ENCODE measurements at places on chromosomes 1 and 21.

- DNase-seq = no peak
These were observed 42.4 kb downstream of the DOP1B start for GRCh38 chr21:36199021-36199420.

DNA sequence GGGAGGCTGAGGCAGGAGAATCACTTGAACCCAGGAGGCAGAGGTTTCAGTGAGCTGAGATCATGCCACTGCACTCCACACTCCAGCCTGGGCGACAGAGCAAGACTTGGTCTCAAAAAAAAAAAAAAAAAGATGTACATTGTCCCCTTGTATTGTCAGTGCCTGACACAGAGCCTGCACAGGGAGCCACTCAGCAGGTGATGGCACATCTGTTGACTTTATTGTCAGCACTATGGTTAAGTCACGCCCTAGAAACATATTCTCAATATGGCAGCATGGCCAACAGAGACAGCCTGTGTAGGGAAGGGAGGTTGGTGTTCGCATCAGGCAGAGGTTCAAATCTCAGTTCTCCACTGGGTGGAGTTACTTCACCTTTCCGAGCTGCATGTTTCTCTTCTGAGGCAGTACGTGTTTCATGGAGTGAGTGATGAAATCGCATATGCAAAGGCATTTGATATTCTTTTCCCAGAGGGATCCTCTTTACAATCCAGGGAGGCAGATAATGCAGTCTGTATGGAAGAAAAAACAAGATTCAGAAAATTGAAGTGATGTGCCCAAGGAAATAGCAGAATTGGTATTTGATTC is 20.6 kb downstream of the LAMC2 start:
- DNase-seq = no peak

GRCh38 chr1:36351227-36351977 is 28.0 kb upstream of the EVA1B start:
- DNase-seq = no peak

DNA sequence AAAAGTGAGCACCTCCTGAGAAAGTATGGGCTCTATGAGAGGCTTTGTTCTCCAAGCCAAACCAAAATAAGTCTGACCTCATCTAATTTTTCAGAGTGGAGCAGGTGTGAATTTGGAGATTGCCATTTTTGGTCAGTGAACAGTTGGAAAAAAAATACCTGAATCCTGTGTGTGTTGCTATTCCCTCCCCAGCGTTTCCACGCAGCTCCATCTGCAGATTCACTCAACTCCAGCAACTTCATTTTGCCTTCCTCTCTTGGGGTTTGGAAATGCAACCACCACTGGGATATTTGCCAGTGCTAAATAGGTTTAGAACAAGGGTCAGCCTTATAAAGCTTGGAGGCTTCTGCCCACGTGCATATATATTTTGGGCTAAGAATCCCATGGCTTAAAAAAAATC is 11.2 kb downstream of the CASQ2 start:
- DNase-seq = no peak

- no peak for DNase-seq
These were observed 49.1 kb upstream of the SERBP1 start for GRCh38 chr1:67479146-67479891.

GRCh38 chr1:206506405-206507283 is 687 bp upstream of the RASSF5 start:
- peak; percentile 52 for DNase-seq

DNA sequence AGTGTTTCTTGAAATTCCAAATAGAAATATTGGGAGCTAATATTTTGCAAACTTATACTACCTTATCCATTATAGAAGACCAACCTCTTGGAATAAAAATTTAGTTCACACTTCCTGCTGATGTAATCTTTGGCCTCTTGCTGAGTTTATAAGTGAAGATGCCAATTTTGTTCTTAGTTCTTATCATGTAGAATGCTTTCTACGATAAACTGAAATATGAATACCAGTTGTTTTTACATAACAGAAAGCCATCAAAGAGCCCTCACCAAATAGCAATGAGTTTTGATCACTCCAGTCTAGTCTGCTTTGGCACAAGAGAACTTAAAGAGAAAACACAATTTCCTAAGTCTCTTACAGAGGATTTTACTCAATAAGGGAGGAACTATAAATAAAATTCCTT is 89.5 kb downstream of the DENND1B start:
- no peak for DNase-seq

DNA sequence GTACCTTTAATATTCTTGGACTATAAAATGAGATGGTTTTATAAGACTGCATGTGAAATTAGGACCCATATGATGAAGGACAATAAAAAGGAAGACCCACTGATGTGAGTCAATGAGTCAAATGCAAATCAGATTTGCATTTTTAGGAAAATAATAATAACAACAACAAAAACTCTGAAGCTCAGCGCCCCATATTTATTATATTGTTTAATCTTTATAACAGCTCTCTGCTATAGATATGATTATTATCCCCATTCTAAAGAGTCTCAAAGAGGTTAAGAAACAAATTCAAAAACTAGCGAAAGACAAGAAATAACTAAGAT is 850 bp upstream of the SELL start:
- no peak for DNase-seq

DNA sequence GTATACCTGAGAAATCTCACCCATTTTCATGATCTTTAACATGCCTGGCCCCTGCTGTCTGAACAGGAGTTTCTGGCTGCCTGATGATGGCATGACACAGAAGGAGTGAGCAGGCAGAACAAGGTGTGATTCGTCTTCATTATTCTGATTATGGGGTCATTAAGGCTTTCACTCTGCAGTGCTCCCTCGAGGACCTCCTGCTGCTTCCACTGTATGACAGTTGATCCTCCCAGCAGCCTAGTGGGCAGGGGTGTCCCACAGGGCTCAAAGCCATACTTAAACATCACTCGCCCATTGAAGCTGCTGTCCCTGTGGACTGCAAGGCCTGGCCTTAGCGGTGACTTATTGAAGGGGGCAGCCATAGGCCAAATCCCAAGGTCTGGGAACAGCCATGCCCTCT is 12.7 kb upstream of the PARS2 start:
- DNase-seq = no peak

GRCh38 chr1:203028067-203028783 is 1.9 kb downstream of the PPFIA4 start:
- DNase-seq = no peak

DNA sequence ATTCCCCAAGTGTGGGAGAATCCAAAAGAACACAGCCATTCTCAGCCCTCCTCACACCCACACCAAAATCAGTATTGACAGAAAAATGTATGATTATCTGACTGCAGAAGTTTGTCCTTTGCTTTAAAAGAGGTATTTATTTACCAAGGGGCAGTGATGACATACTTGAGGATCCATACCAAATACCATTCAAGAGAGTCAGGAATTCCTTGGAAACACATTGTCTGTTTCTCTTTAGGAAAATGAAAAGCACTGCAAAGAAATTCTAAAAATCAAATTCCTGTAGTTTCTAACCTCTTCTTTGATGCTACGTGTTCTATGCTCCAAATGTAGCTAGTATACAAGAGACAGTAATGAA is 509.6 kb upstream of the CXADR start:
- no peak for DNase-seq

DNA sequence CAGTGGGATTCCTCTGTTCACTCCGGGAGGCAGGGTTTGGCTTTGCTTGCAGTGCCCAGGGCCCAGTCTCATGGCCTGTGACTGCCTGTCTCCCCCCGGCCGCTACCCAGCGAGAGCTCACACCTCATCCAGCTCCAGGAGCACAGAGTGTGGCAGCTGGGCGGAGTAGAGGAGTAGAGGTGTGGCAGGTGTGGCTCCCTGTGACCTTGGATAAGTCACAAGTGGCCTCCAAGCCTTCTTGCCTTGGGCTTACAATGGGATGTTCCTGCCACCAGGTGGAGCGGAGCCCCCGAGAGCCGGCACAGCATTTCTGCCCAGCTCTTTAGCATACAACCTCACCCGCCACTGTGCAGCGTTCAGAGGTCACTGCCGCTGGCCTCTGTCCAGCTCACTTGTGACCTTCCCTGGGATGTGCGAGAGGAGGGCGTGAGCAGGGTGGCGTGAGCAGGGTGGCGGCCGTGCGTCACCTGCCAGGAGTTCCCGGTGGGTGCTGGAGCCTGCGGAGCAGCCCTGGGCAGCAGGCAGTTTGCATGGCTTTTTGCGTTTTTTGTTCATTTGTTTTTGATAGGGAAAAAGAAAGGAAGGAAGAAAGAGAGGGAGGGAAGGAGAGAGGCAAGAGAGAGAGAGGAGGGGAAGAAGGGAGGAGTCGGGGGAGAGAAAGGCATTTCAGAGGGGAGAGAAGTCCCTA is 42.4 kb downstream of the CRYAA start:
- DNase-seq = no peak

DNA sequence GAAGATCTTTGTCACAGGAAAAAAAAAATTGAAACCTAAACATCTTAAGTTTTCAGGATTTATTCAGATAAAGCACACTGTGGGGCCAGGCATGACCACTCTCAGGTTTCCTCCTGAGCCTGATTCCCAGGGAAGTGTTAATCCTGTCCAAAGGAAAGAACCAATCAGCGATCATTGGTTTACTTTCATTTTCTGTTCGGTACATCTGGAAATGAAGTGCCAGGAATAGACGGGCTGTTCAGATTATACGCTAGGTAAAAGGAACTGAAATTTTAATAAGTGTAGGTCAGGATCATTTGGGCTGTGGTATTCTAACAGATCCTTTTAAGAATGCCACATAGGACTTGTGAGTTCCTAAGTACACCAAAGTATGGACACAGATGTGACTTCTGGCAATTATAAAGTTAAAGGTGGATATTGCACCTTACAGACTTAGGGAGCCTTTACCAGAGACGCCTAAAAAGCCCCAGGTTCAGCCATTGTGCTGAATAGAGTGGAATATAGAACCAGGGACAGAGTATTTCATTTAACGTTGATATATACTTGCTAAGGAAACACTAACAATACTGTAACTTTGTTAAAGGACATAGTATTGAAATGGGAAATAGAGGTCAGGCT is 9.3 kb upstream of the CACYBP start:
- no peak for DNase-seq

DNA sequence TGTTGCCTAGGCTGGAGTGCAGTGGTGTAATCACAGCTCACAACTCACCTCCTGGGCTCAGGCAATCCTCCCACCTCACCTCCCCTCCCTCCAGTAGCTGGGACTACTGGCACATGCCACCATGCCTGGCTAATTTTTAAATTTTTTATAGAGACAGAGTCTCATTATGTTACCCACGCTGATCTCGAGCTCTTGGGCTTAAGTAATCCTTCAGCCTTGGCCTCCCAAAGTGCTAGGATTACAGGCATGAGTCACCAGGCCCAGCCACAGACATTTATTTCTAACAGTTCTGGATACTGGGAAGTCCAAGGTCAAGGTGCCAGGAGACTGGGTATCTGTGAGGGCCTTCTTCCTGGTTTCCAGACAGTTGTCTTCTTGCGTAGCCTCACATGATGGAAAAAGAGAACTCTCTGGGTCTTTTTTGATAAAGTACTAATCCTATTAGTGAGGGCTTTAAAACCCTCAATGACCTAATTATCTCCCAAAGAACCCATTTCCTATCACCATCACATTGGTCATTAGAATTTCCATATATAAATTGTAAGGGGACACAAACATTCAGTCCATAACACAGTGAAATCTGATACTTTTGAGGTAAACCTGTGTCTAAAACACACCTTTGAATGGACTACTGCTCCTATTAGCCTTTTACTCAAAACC is 67.9 kb downstream of the PHACTR4 start:
- no peak for DNase-seq

- DNase-seq = no peak
These were observed 11.1 kb upstream of the ETV3L start for GRCh38 chr1:157110686-157111085.

- no peak for DNase-seq
These were observed 94.7 kb downstream of the CCDC185 start for GRCh38 chr1:223487887-223488259.
